ENCODE measurements at places on chromosomes 12 and 14. TPM values are rescaled to one million over a fixed set of nuclear protein-coding genes. Genes with fewer than 3 reads are reported as not detected.
A peak's percentile ranks its signal among the peaks of the same experiment; 100 is the strongest.

DNA sequence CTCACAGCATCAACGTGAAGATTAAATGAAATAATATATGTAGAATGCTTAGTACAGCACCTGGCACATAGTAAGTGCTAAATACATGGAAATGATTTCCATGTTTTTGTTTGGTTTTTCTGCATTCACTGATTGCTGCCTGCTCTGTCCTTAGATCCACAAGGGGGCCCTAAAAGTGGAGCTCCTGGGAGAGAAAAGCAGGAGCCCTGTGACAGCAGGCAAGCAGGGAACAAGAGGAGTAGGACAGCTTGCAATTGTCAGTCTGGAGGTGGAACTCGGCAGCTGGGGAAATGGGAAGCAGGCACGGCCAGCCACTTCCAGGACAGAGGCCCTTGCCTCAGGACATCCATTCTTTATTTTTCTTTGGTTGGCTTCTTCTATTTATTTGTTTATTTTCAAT lies 292.9 kb downstream of the BMP4 start:
- DNase-seq: no peak

NUBPL gene
- total RNA-seq: 12.1 TPM

DNA sequence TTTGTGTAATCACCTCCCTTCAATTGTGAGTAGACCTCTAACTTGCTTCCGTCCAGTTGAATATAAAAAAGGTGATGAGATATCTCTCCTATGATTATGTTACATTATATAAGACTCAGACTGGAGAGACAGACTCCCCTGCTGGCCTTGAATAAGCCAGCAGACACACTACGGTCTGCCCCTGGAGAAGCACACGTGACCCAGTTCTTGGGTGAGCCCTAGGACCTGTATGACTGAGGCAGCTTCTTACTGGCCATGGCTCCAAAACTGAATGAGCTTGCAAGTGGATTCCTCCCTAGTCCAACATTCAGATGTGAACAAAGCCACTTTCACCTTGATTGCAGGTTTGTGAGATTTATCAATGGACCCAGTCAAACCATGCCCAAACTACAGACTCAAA lies 427.9 kb upstream of the DCN start:
- no peak for DNase-seq

GRCh38 chr12:55938826-55939501 lies 8.0 kb downstream of the DGKA start:
- no peak for DNase-seq

GRCh38 chr12:69998922-69999321 lies 173.9 kb downstream of the MYRFL start:
- peak; percentile 4 for DNase-seq

DNA sequence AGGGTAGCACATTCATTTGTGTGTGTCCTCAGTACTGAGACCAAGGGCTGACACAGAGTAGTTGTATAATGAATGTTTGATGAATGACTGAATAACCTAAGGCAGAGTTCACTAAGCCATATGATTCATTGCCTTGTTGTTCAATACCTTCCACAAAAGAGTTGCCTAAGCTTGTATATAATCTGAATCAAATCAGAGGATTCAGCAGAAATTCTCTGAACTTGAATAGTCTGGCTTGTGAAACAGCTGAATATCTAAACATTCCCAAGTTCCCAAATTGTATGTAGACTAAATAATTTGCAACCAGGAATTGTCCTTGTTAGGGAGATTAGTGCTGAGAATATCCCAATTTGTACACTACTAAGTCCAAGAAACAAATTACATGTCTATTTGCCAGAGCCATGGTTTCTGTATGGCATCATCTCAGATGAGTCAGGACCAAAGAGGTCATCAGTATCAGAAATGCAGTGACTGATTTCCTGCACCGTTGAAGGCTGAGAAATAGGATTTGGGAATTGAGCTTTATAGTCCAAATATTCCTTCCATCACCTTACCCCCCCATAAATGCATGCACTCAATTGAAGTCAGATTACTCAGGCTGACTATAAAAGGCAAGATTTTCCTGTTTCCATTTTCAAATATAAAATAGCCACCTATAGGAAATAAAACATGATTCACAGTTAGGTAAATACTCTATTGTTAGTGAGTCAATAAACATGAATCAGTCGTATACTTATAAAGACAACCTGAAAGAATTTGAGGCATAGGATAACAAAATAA lies 168.7 kb downstream of the PHLDA1 start:
- DNase-seq: no peak

- DNase-seq: peak; percentile 45
Observed at GRCh38 chr14:68444449-68445168, 348.3 kb downstream of the ZFP36L1 start.

- peak; percentile 73 for DNase-seq
Observed at GRCh38 chr12:4118601-4119156, 154.9 kb upstream of the CCND2 start.

DNA sequence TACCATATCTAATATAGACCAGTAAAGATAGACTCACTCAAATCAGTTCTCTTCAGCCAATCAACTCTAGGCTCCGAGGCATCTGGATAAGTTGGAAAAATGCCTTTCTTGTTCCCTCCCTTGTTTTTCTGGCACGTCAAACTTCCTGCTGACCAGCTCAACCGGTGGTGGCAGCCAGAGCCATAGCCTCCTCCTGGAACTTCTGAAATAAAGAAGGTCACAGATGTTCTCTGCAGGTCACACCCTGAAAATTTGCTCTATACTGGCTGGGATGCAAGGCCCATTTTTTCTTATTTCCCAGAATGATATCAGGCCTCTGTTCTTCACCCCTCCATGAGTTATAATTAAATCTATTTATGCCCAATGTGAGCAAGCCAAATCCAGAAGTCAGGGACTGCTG lies 81.9 kb downstream of the BMP4 start:
- DNase-seq: no peak

BIN2 gene
- 33.2 TPM for total RNA-seq

DNA sequence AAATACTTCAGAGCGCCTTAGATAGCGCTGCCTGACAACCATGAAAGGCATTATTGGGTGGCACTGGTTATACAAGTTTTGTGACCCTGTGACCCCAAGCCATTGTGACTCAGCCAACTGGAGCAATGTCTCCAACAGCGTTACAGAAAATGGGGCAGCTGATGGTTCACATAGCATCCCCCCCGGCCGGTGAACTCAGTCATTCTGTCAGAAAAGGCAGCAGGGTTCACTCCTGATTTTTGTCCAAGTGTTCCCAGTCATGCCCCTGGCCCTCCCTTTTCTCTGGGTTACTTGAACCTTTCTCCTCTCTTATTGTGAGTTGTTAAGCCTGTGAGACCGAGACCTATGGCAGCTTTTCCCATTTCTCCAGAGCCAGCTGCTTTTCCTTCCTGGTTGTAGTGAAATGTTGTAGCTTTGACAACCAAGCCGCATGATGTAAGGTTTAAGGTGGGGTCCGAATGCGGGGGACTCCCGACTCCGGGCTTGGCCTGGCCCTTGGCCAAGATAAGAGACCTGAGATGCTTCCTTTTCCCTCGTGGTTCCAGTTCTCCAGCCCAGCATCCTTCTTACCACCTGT lies 22.0 kb downstream of the CD9 start:
- DNase-seq: no peak

- no peak for DNase-seq
Observed at GRCh38 chr14:106419376-106419965, 893.1 kb downstream of the TMEM121 start.

DNA sequence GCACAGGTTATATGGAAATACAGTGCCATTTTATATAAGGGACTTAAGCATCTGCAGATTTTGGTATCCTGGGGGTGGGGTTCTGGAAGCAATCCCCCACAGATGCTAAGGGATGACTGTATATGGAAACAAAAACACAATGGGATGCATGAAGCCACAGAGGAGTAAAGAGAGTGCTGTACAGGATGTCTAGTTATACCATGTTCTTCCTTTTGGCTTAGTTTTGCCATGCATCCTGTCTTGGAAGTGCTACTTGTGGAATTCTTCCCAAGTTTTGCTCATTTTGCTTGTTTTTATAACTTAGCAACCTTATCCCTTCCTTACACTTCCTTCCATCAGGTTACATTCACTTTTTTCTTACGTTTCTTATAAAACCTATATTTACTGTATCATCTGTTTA lies 55.6 kb downstream of the TRMT5 start:
- no peak for DNase-seq

DNA sequence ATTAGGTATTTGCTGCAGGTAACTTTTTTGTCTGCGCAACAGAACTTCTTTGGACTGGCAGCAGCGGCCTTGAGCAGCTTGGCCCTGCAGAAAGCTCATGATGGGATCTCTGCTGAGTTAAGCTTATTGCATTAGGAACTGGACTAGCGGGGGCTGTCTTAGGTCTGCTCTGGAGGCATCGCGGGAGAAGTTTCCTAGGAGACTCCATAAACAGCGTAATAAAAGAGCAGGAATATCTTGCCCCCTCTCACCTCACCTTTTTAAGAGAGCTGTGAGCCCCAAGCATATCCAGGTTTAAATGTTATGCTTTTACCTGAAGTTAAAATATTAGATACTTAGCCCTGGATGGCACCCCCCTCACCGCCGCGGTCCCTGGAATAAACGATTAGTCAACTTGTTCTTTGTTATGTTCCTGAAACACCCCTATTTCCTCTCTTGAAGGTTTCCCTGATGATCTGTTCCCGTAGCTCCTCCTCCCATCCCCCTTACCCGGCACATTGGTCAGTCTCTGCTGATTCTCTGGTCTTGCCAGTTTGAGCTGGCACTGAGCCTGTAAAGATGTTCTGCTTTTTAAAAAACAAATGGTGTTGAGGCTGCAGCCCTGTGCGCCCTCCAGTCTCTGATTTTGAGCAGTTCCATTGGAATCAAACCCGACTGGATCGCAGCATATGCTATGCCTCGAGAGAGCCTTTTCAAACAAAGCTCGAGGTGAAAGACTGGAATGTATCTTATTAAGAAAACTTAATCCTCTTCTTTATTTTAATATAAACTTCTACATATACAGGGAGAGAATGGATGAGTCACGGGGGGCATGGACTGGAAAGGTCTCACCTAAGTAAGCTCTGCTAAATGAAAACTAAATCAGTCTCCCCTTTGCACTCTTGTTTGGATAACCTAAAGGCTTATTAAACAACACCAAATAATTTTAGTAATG lies 1.9 kb downstream of the MLXIP start:
- DNase-seq: peak; percentile 71

DNA sequence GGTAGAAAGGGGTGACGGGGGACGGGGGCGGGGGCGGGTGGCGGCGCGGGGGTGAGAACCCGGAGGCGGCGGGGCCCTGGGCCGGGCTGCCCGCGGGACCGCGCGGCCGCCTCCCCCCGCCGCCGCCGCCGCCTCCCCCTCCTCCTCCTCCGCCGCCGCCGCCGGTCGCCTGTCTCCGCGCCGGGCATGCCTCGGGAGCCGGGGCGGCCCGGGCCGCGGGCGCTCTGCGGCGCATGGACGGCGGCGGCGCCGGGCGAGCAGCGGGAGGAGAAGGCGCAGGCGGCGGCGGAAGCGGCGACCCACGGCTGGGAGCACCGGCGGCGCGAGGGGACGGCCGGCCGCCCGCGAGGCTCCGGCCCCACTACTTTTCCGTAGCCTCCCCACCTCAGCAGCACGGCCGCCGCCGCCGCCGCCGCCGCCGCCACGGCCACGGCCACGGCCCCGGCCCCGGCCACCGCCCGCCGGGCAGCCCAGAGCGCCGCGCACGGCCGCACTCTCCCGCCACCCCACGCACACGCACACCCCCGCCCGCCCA lies at the start of gene NPAS3:
Gene NPAS3, plus strand, starts transcription at position 161 of the 535 bp plus-strand sequence.
- peak; percentile 57 for DNase-seq

DNA sequence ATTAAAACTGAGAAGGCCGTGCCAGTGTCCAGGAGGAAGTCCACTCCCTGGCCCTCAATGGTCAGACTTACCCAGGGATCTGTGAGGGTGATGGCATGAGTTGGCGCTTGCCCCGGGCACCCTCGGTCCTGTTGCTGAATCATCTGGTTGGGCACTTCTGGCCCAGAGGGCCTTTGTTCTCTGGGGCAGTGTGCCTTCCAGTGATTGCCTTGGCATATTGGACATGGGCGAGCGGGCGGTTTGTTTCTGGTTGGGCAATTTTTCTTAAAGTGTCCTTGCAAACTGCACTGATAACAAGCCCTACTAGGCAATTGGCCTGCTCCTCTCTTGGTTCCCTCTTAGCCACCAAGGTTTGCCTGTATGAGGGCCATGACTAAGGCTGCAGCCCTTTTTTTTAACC lies 69.5 kb upstream of the ZDHHC17 start:
- no peak for DNase-seq

PRIMA1 gene
- total RNA-seq: not detected

- no peak for DNase-seq
Observed at GRCh38 chr12:49646871-49647654, 23.7 kb downstream of the PRPF40B start.

All from activated CD4-positive, alpha-beta T cell treated with anti-CD3 and anti-CD28 coated beads, Interleukin-2, amount 10 ng/mL, durations not matched to agents 24 days and 14 days (primary cell).